Cerebellar nuclear complex (tissue), 1 donor: ENCODE measurements at places on chromosomes 6 and 20.

- no peak for DNase-seq
These were observed 8.8 kb downstream of the CDKAL1 start for GRCh38 chr6:20542927-20543602.

- no peak for DNase-seq
These were observed 67.9 kb upstream of the E2F3 start for GRCh38 chr6:20333721-20334269.

GRCh38 chr20:36298061-36298460 is 8.1 kb upstream of the DLGAP4 start:
- no peak for DNase-seq

GRCh38 chr6:4819706-4820283 is 43.6 kb downstream of the CDYL start:
- no peak for DNase-seq

- DNase-seq: no peak
These were observed 113.3 kb downstream of the LINC00237 start for GRCh38 chr20:20992686-20993360.

- DNase-seq: no peak
These were observed 12.2 kb downstream of the BTN3A1 start for GRCh38 chr6:26414281-26414680.

DNA sequence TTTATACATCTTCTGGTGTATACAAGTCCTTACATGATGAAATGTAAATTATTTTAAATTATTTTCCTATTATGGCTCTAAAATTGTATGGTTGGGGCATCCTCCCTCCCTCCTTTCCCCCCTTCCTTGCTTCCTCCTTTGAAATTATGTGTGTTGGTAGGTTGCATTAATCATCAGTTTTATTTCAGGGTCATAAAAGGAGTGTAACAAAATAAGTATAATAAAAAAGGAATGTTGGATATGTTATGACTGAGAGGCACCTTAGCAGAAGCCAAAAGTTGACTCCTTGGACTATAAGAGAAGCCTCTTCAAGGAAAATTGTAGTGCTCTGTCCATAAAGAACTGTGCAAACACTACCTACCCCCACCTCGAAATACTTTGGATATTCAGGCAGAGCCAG is 46.6 kb upstream of the PTPRK start:
- DNase-seq: no peak

DNA sequence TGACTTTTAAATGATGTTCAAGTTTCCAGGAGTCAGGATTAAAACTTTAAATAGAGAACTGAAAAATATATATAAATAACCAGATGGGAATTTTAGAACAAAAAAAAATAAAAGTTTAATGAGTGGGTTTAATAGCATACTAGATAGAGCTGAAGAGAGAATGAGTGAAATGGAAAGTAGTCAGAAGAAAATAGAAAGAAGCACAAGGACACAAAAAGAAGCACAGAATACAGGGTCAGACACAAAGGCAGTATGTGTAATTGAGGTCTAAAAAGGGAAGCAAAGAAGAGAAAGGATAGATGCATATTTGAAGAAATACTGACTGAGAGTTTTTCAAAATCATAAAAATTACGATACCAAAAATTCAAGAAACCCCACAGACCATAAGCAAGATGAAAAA is 159.8 kb upstream of the FERMT1 start:
- no peak for DNase-seq

DNA sequence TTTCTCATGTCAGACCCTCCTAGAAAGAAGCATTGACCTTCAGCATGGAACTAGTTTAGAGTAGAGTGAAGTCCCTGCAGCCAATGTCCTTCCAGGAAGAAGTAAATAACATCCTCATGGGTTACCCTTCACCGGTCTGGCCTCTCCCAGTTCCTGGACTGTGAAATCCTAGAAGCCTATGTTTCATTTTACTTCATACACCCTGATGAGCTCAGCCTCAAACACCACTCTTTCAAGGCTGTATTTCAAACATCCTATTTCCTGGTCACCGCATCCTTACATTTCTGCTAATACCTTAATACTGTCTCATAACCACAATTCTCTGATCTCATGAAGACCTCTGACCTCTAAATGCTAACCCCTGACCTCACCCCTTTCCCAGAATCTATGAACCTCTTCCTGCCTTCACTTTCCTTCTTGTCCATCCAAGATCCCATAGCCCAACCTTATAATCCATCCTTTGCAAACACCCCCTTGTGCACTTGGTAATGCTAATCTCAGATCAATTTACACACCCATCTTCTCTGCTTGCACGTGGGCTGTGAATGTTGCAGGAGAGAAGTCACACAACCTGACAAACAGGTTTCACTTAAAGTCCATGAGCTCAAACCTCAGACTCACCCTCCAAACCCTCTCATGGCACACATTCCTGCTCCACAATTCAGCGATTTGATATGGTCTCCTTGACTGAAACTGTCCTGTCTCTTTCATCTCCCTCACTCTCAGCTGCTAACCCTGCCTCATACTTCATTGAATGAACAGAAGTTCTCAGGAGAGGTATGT is 30.2 kb downstream of the SLC2A10 start:
- DNase-seq: no peak

DNA sequence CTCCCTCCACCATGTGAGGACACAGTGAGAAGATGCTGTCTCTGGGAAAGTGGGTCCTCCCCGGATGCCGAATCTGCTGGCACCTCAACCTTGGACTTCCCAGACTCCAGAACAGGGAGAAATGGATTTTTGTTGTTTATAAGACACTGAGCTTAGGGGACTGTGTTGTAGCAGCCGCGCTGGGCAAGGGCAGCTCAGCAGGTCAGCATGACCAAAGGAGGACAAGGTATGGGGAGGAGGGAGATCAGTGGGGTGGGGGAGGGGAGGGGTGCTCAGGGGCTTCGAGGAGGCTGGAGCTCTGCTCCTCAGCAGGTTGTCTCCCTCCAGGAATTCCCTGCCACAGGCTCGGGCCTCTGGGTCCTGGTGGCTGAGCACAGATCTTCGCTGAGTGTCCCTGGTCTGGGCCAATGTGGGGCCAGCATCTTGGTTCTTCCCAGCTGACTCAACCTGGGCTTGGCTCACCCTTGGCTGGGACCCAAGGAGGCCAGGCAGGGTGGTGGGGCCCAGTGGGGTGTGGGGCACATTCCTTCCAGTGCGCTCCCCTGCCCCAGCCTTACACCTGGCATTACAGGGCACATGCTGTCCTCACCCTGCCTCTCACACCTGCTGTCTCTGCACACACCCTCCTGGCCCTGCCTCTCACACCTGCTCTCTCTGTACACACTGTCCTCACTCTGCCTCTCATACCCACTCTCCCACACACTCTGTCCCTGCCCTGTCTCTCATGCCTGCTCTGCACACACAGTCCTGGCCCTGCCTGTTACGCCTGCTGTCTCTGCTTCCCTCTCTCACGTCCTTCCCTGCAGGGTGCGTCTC is 107.3 kb downstream of the SYCP2 start:
- peak; percentile 60 for DNase-seq

DNA sequence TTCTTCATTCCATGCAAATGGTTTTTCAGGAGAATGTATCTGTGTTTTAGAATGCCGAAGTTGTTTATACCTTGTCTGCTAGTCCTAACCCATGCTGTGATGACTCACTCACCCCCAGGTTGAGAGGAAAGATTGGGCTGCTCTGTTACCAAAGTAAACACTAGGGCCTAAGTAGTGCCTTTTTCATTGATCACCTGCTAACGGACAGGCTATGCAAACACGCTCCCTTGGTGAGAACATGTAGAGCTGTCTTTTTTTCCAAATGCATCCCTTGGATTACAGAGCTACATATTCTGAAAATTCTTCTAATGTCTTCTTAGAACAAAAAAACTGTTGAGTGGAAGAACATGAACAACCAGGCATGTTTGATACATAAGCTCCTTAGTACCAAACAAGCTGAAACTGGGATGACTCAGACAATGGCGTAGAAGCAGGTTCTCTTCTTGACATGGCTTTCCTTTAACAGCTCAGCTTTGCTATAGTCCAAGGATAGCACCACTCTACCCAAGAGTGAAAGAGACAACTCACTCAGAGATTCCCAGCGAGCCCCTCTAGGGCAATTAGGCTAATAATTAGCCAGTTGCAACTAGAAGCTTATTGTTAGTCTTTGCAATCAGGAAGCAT is 20.5 kb downstream of the PERP start:
- DNase-seq: no peak

- no peak for DNase-seq
These were observed 87.6 kb downstream of the NCR2 start for GRCh38 chr6:41423002-41423401.

DNA sequence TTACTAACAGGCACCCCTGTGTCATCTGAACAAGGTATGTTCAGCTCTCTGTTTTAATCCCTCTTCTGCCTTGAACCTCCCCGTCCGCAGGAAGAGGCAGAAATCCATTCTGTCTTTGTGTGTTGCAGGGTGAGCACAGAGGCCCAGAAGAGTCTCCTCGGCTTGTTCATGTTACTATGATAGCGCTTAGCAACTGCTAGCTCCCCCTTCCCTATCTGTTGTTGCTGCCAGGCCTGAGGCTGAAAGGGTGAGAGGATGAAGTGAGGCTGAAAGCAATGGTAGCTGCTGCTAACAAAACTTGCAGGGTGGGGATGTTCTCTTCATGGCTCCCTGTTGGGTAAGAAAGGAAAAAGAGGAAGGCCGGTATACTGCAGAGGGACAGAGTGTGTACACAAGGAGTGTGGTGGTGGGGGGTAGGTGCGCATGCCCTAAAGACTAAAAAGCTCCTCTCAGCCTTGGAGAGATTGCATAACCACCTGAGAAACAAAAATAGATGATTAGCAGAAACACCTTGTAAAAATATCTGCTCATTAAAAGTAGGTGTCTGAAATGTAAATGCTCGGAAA is 55.2 kb upstream of the CITED2 start:
- DNase-seq: no peak

DNA sequence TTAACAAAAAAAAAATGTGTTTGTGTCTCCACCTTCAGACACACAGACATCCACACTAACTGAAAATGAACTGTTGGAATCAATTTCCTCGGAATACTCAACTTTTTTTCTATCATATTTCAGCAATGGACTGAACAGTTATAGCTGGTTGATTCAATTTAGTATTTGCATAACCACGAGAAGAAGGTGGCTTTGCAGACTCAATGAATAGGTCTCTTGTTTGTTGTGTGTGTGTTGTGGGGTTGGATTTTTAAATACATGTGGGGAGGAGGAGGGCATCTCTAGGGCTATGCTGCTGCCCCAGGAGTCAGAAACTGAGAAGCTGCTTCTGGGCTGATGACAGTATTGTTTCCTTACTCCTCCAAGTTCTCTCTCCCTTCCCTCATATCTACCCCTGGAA is 28.7 kb downstream of the TFAP2A start:
- DNase-seq: no peak

DNA sequence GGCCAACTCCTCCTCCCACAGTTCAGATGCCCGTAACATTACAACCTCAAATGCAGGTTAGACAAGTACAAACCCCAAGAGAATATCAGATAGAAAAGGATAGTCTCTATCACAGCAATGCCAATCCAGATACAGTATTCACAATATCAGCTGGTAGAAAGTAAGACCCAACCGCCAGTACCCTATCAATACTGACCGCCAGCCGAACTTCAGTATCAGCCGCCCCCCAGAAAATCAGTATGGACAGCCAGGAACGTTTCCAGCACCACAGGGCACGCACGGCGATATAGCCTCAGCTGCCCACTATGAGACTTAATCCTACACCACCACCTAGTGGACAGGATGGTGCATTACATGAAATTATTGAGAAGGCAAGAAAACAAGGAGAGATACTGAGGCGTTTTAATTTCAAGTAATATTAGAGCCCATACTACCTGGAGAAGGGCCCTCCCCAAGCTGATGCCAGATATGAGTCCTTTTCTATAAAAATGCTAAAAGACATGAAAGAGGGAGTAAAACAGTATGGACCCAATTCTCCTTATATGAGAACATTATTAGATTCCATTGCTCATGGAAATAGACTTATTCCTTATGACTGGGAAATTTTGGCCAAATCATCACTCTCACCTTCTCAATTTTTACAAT is 17.6 kb upstream of the EIF2S2 start:
- DNase-seq: no peak

DNA sequence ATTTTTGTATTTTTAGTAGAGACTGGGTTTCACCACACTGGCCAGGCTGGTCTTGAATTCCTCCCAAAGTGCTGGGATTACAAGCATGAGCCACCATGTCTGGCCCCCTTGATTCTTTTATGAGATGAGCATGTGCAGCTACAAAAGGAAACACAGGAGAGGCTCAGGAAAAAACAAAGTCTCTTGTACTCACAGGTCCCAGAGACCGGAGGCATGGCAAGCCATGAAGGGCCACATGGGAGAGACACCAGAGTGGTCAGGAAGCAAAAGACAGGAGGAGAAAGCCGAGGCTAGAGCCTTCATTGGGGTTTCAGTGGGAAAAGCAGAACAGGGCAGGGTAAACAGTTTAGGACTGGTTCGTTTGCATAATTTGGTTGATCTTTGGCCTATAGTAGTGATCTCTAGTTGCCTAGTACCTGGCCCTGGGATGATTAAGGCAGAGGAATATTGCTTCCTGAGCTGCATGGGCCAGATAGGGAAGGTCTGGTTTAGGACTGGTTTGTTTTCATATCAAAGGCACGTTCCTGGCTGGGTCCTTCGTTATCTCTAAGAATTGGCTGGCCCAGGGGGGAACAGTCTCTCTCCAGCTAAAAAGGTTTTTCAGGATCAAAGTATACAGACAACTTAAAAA is 48.2 kb upstream of the PRND start:
- DNase-seq: no peak
